Activated T-cell treated with anti-CD3 and anti-CD28 coated beads, Interleukin-2, amount 50 U/mL, for 4 hours (primary cell): ENCODE measurements at places on chromosomes 4 and X. TPM values are rescaled to one million over a fixed set of nuclear protein-coding genes. Genes with fewer than 3 reads are reported as not detected.

HDX gene
- total RNA-seq = 0.38 TPM

TMEM33 gene
- total RNA-seq = 103 TPM

HTR2C gene
- total RNA-seq = not detected

F8A3 gene
- total RNA-seq = 10.3 TPM

VCX3B gene
- total RNA-seq = not detected

ART3 gene
- total RNA-seq = 0.79 TPM

CT45A5 gene
- not detected for total RNA-seq

CXCL11 gene
- total RNA-seq = 3.4 TPM

SMARCAD1 gene
- total RNA-seq = 33.2 TPM

CENPVL2 gene
- not detected for total RNA-seq

TIMM8A gene
- 45.5 TPM for total RNA-seq

CETN2 gene
- total RNA-seq = 9.6 TPM

ARSJ gene
- not detected for total RNA-seq

PHKA2 gene
- total RNA-seq = 14.8 TPM

IL9R gene
- 0.98 TPM for total RNA-seq

DCAF8L2 gene
- not detected for total RNA-seq

AKAP4 gene
- total RNA-seq = not detected

SHROOM4 gene
- total RNA-seq = not detected

PIGA gene
- 17.5 TPM for total RNA-seq

GPM6B gene
- total RNA-seq = 0.10 TPM

SPATA18 gene
- 0.05 TPM for total RNA-seq

TCEANC gene
- 1.4 TPM for total RNA-seq

CCDC158 gene
- not detected for total RNA-seq

FGA gene
- 2.1 TPM for total RNA-seq

EGF gene
- 0.49 TPM for total RNA-seq

TAPT1 gene
- total RNA-seq = 20.4 TPM

RGS12 gene
- total RNA-seq = 2.5 TPM

DUX4 gene
- total RNA-seq = 0.26 TPM

FRAS1 gene
- 0.03 TPM for total RNA-seq

MAGEA11 gene
- not detected for total RNA-seq

DDX53 gene
- total RNA-seq = not detected

CFI gene
- total RNA-seq = 0.20 TPM

THAP9 gene
- 1.0 TPM for total RNA-seq

DCAF4L1 gene
- 0.27 TPM for total RNA-seq

PALLD gene
- total RNA-seq = 0.94 TPM

GPR143 gene
- total RNA-seq = not detected

ADGRG2 gene
- not detected for total RNA-seq

CTPS2 gene
- 1.5 TPM for total RNA-seq

BLOC1S4 gene
- total RNA-seq = 27.4 TPM
